ENCODE measurements at places on chromosomes 4 and X.

GRCh38 chr4:139014371-139015268 lies 961 bp upstream of the NOCT start:
- H3K27me3 ChIP-seq = no peaks in the 10 kb centered on the region
- DNase-seq = no peak
- H3K27ac ChIP-seq = peak overlapping the region; percentile 93

- no peak overlapping the region for H3K4me3 ChIP-seq
- no peaks in the 10 kb centered on the region for H3K27me3 ChIP-seq
- H3K4me1 ChIP-seq = no peaks in the 10 kb centered on the region
- H3K36me3 ChIP-seq = no peaks in the 10 kb centered on the region
These were observed 37.3 kb downstream of the RRAGB start for GRCh38 chrX:55754861-55755294.

DNA sequence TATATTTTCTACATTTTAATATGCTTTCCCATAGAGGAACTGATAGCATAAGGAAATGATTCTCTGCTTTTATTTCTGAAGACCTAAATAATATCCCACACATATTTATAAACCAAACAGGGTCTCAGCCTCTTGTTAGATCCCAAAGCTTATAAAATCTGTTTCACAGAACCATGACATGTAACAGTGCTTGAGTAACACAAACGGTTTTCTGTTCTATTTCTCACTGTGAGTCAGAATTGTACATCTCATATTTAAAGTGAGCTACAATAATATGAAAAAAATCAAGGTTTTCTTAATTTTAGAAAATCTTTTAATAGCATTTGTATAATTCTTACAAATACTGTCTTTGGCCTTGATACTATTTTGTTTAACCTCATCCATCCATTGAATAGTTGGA lies 51.2 kb downstream of the NR3C2 start:
- H3K4me3 ChIP-seq = no peak overlapping the region
- H3K36me3 ChIP-seq = no peaks in the 10 kb centered on the region
- no peaks in the 10 kb centered on the region for H3K4me1 ChIP-seq
- no peak overlapping the region for H3K27ac ChIP-seq
- H3K27me3 ChIP-seq = no peaks in the 10 kb centered on the region

DNA sequence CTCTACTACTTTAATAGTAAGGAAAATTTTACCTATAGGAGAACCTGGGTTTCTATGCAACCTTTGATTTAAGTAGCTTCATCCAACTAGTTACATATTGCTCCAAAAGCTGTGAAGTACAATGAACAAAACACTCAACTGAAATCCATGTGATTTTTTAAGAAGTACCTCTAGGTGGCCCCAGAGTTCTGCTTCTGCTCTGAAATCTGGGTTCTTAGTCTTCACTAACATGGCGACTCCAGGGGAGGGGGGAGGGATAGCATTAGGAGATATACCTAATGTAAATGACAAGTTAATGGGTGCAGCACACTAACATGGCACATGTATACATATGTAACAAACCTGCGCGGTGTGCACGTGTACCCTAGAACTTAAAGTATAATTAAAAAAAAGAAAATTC lies 73.4 kb upstream of the MAGEB2 start:
- DNase-seq = no peak
- no peaks in the 10 kb centered on the region for H3K4me1 ChIP-seq
- no peaks in the 10 kb centered on the region for H3K36me3 ChIP-seq
- H3K27ac ChIP-seq = no peak overlapping the region
- H3K27me3 ChIP-seq = no peaks in the 10 kb centered on the region
- H3K4me3 ChIP-seq = no peak overlapping the region

DNA sequence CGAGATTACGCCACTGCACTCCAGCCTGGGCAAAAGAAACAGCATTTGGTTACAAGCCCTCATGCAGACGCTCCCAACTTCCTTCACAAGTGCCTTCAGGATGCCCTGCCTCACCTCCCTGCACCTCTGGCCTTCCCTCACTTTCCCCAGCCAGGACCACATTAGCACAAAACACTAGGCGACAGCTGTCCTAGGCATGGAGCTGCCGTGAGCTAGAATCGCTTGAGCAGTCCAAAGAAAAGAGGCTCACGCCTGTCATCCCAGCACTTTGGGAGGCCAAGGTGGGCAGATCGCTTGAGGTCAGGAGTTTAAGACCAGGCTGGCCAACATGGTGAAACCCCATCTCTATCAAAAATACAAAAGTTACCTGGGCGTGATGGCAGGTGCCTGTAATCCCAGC lies 15.8 kb downstream of the RNF212 start:
- no peaks in the 10 kb centered on the region for H3K27me3 ChIP-seq
- H3K4me1 ChIP-seq = no peaks in the 10 kb centered on the region
- no peak overlapping the region for H3K4me3 ChIP-seq

- no peaks in the 10 kb centered on the region for H3K27me3 ChIP-seq
- no peaks in the 10 kb centered on the region for H3K36me3 ChIP-seq
- no peak for DNase-seq
- H3K4me3 ChIP-seq = no peak overlapping the region
- H3K27ac ChIP-seq = no peak overlapping the region
These were observed 291.9 kb downstream of the NAF1 start for GRCh38 chr4:162874748-162875147.

GRCh38 chrX:26889574-26889973 lies 573.6 kb downstream of the PPP4R3C start:
- no peaks in the 10 kb centered on the region for H3K36me3 ChIP-seq
- DNase-seq = no peak
- no peak overlapping the region for H3K27ac ChIP-seq

DNA sequence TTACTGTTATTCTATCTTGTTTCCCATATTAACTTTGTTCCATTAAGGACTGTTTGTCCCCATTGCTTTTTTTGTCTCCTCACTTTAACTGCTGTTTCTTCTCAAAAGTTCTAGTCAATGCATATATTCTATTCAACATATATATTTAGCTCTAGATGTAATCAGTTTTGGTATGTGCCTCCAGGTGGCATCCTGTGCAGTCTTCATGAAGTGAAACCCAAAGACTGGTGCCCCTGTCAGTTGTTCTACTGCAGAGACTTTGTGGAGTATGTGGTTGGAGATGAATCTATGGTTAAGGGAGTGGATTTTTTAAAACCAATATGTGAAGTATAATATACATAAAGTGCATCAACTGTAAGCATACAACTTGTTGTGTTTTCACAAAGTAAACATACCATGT lies 57.0 kb downstream of the VAMP7 start:
- H3K27me3 ChIP-seq = no peaks in the 10 kb centered on the region
- no peaks in the 10 kb centered on the region for H3K4me1 ChIP-seq
- H3K4me3 ChIP-seq = no peak overlapping the region

DNA sequence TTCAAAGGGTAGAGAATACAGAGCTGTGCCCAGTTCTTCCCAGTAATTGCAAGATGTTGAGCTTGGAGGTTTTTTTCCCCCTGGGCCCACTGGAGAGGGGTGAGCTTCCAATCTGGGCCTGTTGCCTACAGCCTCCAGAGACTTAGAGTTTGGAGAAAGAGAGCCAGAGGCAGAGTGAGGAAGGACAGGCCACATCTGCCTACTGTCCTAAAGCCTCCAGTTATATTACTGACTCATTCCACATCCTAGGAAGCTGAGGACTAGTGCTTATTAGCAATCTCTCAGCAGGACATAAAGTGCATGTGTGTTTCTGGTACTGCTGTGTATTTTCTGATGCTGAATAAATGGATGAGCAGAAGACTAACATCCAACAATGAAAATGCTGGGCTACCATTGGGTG lies 181.0 kb upstream of the MAMLD1 start:
- no peaks in the 10 kb centered on the region for H3K4me1 ChIP-seq
- no peaks in the 10 kb centered on the region for H3K36me3 ChIP-seq
- no peak overlapping the region for H3K4me3 ChIP-seq
- no peak for DNase-seq
- no peaks in the 10 kb centered on the region for H3K27me3 ChIP-seq
- no peak overlapping the region for H3K27ac ChIP-seq

DNA sequence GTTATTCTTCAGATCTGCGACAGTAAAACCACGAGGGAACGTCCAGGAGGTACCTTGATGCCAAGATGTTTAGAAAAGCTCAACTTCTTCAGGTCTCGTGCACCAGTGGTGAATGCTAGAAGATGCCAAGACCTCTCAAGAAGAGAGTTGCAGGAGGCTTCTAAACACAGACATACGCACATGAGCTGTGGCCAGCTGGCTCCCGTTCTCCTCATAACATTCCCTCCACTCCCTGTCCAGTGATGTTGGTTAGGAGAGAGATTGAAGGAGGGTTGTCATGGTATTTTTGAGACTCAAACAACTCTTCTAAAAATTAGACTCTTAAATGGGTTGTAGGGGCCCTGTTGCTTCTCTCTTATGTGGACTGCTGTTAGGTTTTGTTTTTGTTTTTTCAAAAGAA lies 184.3 kb downstream of the QDPR start:
- no peaks in the 10 kb centered on the region for H3K36me3 ChIP-seq
- H3K27me3 ChIP-seq = no peaks in the 10 kb centered on the region
- DNase-seq = no peak
- H3K4me1 ChIP-seq = peaks cover 22% of the 10 kb centered on the region
- no peak overlapping the region for H3K4me3 ChIP-seq

DNA sequence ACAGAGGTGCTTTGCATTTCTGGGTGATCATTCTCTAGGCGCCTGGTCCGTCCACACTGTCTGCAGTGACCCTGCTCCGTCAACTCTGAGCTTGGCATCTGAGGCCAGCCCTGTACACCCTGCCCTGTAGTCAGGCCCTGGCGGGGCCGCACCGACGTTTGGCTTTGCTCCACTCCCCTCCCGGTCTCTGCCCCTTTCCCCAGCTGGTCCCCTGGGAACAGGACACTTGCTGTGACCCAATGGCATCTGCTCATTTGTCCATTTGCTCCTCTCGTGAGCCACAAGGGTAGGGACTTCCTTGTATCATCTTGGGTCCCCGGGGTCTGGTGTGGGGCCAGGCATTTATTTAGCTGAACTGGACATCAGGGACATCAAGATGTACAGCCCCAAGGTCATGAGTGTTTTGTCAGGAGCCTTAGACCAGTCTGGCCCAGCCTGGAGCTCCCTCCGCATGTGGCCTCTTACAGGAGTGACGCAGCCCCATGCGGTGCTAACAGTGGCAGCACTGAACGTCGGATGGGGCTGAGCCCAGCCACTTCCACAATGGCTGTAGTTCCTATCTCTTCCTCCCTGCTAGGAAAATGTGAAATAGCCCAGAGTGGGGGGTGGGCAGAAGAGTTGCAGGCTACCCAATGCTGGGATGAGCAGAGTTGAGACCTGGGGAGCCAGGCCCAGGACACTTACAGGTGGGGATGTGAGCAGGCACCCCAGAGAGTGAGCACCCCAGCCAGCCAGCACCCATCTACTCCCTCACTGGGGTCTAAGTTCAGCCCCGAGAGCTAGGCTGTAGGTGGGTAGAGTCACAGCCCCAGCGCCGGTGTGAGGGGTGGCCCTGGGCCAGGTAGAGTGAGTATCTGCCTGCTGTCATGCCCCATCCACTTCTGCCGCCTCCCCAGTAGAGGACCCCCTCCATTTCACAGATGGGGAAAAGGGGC lies 2.0 kb upstream of the SH3BP2 start:
- peaks cover 51% of the 10 kb centered on the region for H3K4me1 ChIP-seq
- DNase-seq = no peak
- no peaks in the 10 kb centered on the region for H3K27me3 ChIP-seq
- no peak overlapping the region for H3K27ac ChIP-seq
- H3K36me3 ChIP-seq = no peaks in the 10 kb centered on the region

DNA sequence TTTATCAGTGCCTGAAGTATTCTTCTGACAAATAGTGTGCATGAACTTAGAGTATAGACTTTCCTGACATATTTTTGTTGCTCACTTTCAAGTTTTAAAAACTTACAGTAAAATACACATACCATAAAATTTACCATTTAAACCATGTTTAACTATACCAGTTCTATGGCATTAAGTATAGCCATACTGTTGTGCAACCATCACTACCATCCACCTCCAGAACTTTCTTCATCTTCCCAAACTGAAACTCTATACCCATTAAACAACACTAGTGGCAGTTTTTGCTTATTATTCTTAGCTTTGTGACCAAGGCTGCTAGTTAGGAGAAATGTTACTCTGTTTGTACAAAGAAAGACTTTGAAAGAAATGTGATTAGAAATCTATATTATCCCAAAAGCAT lies 25.8 kb downstream of the ATP7A start:
- no peak overlapping the region for H3K4me3 ChIP-seq
- H3K27ac ChIP-seq = no peak overlapping the region
- DNase-seq = no peak
- no peaks in the 10 kb centered on the region for H3K4me1 ChIP-seq
- no peaks in the 10 kb centered on the region for H3K27me3 ChIP-seq
- H3K36me3 ChIP-seq = no peaks in the 10 kb centered on the region

- peaks cover 18% of the 10 kb centered on the region for H3K4me1 ChIP-seq
- H3K27me3 ChIP-seq = no peaks in the 10 kb centered on the region
- H3K27ac ChIP-seq = peak overlapping the region; percentile 41
- H3K4me3 ChIP-seq = no peak overlapping the region
These were observed 20.9 kb downstream of the MAPK10 start for GRCh38 chr4:86338989-86339388.

GRCh38 chr4:16676230-16676770 lies 222.1 kb downstream of the LDB2 start:
- H3K27ac ChIP-seq = no peak overlapping the region
- no peaks in the 10 kb centered on the region for H3K27me3 ChIP-seq
- DNase-seq = no peak

DNA sequence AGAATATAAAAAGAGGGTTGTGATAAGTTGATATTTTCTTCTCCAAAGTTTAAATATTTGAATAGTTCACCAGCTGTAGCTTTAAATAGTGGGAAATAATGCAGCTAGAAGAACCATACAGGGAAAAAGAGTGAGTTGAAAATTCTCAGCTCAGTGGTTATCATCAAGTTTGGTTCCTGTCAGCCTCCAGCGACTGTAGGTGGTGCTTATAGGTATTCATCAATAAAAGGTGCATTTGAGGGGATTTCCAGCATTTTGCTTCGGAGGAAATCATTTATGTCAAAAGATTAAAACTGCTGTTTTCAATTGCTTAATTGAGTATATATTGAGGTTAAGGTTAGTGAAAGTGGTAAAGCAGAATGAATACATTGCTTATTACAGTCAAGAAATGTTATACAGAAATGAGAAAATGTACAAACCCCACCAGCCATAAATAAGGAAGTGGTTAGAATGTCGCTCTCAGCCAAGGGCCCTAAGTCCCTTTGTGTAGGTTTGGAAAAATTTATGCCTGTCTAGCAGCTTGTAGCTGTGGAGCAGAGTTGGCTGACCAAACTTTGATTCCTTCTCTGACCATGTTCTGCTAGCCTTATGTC lies 532.9 kb upstream of the FTHL17 start:
- H3K27me3 ChIP-seq = no peaks in the 10 kb centered on the region
- H3K4me1 ChIP-seq = no peaks in the 10 kb centered on the region
- DNase-seq = no peak
- no peak overlapping the region for H3K27ac ChIP-seq
- H3K36me3 ChIP-seq = no peaks in the 10 kb centered on the region

- no peak overlapping the region for H3K27ac ChIP-seq
- no peaks in the 10 kb centered on the region for H3K36me3 ChIP-seq
- no peak overlapping the region for H3K4me3 ChIP-seq
- no peaks in the 10 kb centered on the region for H3K27me3 ChIP-seq
- no peaks in the 10 kb centered on the region for H3K4me1 ChIP-seq
- DNase-seq = no peak
These were observed 279.6 kb downstream of the CFAP299 start for GRCh38 chr4:80615099-80615498.

DNA sequence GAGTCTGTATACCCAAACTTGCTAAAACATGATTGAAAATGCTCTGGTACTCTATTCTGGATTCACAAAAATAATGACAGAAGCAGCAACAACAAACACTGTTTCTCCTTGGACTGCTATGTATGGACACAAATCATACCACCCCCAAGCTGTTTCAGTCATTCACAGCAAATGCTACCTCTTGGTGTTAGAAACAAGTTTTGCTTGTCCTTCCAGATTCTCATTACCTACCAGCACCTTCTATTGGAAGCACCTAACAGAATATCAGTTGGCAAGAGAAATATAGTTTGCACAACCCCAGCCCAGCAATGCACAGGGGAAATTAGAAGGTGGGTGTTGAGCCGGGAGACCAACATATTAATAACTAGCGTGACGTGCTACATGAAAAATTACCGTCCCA lies 1950.9 kb downstream of the C4orf33 start:
- no peaks in the 10 kb centered on the region for H3K27me3 ChIP-seq
- DNase-seq = no peak
- H3K4me3 ChIP-seq = no peak overlapping the region
- H3K4me1 ChIP-seq = no peaks in the 10 kb centered on the region

Measured in vagina (tissue), 2 donors.